Omental fat pad (tissue), 4 donors: ENCODE measurements at places on chromosomes 12 and 14.

DNA sequence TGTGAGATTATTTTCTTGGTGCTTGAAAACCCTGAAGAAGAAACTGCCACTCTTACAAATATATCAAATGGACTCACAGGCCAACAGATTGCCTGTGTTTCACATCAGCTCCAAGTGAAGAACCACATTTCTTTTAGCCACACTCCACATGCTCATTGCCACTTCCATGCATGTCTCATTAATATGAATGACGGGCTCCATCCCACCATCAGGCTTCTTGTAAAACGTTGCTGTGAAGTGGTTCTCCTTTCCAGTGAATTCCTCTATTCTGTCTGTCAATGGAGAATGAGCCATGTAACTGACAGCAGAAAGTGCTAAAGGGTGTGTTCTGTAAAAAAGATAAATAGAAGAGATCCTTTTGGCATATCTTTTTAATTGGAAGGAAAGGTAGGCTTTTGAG is 188.2 kb upstream of the RMST start:
- DNase-seq: no peak

DNA sequence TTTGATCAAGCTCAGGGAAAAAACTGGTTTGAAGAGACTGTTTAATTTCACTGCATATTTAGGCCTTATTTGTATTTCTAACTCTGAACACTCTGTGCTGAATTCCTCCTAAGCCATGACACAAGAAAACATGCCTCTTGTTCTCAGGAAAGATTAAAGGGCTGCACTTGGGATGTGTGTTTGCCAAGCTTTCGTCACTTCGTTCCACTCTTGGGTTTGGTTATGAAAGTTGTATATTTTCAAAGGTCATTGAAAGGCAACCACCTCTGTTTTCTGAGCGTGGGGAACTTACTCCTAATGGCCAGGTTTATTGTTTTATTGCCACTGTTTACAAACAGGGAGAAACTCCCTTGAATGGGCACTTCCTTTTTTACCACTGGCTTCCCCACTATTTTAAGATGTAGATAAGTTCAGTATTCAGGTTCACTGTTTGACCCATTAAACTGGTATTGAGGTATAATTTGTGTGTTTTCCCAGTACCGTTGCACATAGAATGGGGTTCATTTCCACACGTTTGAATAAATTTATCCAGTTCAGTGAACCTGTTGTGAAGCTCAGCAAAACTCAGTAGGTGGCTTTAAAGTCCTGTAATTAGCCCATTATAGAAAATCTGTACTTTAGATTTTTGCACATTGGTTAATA is 65.3 kb downstream of the NKX2-1 start:
- no peak for DNase-seq

DNA sequence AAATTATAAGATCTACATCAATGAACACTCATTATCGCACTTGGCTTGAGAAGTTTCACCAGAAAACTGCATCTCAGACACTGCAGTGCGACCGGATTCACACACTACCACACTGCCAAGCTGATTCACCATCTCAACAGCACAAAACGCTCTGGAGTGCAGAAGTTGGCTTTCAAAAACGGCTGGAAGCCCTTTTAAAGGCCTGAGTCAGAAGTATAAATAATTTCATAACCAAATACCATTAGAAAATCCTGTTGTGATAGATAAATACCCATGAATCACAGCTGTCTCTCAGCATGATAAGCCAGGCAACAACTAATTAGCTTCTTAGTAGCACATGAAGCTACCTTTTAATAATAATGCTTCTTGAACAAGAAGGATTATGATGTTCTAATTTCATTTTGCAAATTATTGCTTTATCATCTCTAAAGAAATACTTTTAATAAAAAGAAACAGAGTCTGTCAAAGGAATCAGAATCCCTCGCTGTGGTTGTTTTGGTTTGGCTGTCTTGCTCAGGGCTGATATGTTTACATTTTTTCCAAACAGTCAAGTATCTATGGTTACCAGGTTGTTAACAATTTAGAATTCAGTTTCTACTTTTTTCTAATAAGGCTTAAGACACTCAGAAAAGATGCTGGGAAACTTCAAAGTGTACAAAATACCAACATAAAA is 51.2 kb downstream of the SLC2A13 start:
- no peak for DNase-seq

- no peak for DNase-seq
These were observed 167.3 kb upstream of the GRIN2B start for GRCh38 chr12:14148489-14149270.

GRCh38 chr12:47734725-47735480 is 9.6 kb upstream of the ENDOU start:
- DNase-seq: no peak

DNA sequence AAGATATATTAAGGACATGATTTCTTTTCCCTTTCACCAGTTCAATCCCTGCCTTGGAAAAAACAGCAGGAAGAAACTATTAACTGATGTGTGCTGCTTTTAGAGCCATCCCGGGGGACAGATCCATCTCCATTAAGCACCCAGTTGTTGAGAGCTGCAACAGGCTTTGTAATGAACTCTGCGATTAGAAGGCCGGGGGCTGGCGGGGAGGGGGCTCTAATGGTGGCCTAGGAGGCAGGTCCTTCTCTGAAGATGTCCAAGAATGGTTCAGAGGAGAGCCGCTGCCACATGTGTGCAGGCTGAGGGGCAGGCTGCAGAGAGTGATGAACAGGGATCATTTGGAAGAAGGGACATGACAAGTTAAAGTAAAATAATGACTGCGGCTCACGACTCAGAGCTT is 67.8 kb downstream of the GALNT8 start:
- DNase-seq: no peak
